Activated CD4-positive, alpha-beta memory T cell treated with anti-CD3 and anti-CD28 coated beads, Interleukin-2, amount 10 ng/mL, durations not matched to agents 7 days and 5 days (primary cell): ENCODE measurements at places on chromosomes 5 and 9.

GRCh38 chr9:4362281-4362680 lies 62.4 kb upstream of the GLIS3 start:
- DNase-seq, result no peak

- no peak for DNase-seq
Measured at GRCh38 chr9:69173497-69173890, 583 bp upstream of the TJP2 start.

DNA sequence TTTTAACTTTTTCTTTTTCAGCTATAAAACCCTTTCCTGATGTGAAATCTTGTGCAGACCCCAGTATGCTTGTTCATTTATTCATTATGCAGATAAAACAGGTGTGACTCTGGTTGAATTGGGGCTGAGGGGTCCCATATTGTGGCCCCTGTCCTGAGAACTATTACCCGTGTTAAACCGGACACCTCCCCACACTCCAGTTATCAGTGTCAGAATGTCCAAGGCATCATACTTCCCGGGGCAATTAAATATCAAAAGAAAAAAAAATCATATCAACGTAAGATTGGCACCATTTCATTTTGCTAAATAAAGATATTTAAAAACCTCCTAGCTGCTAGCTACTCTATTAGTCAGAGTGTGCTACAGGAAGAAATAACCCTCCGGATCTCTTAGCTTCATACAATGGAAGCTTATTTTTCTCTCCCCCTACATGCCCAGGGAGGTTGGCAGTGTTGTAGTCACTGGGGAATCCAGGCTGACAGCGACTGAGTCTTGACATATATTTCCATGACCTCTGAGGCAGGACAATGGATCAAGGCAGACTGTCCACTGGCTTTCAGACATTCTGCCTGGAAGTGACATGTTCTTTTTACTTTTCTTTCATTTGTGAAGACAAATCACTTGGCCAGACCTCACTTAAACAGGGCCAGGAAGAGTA lies 170.0 kb downstream of the SEC61B start:
- no peak for DNase-seq

- DNase-seq, result no peak
Measured at GRCh38 chr9:109086221-109086620, 33.5 kb downstream of the TMEM245 start.

GRCh38 chr5:51810592-51810991 lies 427.3 kb downstream of the ISL1 start:
- no peak for DNase-seq

DNA sequence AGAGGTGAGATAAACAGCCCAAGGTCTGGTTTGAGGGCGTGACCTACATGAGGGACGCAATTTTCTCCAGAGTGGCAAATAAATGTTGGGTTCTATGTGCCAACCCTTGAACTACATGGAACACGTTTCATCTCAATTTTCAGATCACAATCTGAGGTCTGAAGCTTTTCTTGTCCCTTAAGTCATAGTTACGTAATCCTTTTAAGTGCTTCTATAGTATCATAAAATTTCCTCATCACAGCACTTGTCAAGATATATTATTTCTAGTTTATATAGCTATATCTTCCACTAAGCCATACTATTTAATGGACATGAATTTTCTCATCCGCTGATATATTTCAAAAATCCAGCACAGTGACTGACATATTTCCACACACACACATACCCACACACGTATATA lies 53.1 kb upstream of the GRIN3A start:
- no peak for DNase-seq

GRCh38 chr9:83622433-83622938 lies 457 bp upstream of the IDNK start:
- no peak for DNase-seq

- no peak for DNase-seq
Measured at GRCh38 chr9:23526806-23527205, 299.2 kb downstream of the ELAVL2 start.

DNA sequence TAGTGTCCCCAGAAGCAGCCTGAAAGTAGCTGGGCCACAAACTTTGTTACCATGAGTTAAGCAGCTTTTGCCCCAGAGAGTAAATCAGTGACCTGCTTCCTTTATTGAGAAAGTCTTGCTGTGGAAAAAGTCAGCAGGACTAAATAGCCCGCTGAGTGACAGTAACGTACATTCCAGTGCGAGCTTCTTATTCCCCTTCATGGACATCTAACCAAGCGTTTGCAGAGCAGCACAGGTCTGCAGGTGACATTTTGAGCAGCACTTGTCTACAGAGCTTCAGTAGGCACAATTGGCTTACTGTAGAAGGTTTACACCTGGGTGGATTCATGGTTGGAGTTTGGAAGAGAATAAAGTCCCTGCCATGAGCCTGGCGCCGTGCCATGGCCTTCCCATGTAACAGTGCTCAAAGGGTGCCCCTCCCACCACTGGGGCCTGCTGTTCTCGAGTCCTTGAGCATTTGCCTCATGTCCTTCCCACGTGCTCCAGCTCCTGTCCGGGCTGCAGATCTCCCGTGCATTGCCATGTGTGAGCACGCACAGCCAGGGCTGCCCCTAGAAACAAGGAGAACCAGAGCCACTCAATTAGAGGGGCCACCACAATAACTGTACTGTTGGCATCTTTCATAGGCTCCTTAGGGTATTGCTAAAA lies 41.3 kb upstream of the GRHPR start:
- DNase-seq, result no peak

DNA sequence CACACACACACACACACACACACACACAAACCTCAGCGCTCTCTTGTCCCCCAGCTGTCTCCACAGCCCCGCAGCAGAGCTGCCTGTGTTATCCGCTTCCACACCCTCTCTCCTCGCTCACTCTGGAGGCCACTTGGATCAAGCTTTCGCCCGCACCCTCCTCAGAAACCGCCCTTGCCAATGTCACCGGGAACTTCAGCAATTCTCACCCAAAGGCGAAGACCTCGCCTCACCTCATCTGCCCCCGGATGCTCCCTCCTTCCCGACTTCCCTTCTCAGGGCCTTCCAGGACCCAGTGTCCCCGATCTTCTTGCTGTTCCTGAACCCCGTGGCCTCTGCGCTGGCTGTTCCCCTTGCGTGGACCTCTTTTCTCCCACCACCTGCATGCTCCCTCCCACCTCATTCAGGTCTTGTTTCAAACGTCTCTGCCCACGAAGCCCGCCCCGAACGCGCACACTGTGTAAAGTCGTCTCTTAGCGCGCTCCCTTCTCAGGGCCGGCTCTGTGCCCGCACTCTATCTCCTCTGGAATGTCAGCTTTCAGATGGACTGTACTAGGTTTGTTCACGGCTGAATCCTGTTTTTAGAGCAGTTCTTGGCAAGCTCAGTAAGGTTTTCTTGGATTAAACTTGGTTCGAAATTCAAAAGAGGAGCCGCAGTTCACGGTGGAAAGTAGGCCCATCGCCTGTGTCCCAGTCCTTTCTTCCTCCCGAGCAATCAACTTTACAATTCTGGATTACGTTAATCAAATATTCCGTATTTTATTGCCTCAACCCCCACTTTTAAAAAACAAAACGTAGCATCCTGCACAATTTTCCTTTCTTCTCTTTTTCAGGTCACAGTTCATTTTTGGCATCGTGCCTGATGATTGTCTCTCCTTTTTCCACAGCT lies 1.0 kb upstream of the TRIM7 start:
- DNase-seq, result no peak
